ENCODE measurements at places on chromosomes 2 and 18. TPM values are rescaled to one million over a fixed set of nuclear protein-coding genes. Genes with fewer than 3 reads are reported as not detected.

ANKRD23 gene
- total RNA-seq, result 7.2 TPM

ASAP2 gene
- 21.0 TPM for total RNA-seq

GRCh38 chr2:6724605-6725140 is 141.0 kb downstream of the CMPK2 start:
- H3K4me3 ChIP-seq, result no peak overlapping the region
- no peaks in the 10 kb centered on the region for H3K4me1 ChIP-seq
- no peaks in the 10 kb centered on the region for H3K36me3 ChIP-seq
- no peak overlapping the region for H3K27ac ChIP-seq
- no peaks in the 10 kb centered on the region for H3K27me3 ChIP-seq

- H3K36me3 ChIP-seq, result no peaks in the 10 kb centered on the region
- no peak overlapping the region for H3K4me3 ChIP-seq
- no peaks in the 10 kb centered on the region for H3K27me3 ChIP-seq
- H3K4me1 ChIP-seq, result no peaks in the 10 kb centered on the region
Measured at GRCh38 chr2:15539999-15540398, 21.1 kb downstream of the NBAS start.

DNA sequence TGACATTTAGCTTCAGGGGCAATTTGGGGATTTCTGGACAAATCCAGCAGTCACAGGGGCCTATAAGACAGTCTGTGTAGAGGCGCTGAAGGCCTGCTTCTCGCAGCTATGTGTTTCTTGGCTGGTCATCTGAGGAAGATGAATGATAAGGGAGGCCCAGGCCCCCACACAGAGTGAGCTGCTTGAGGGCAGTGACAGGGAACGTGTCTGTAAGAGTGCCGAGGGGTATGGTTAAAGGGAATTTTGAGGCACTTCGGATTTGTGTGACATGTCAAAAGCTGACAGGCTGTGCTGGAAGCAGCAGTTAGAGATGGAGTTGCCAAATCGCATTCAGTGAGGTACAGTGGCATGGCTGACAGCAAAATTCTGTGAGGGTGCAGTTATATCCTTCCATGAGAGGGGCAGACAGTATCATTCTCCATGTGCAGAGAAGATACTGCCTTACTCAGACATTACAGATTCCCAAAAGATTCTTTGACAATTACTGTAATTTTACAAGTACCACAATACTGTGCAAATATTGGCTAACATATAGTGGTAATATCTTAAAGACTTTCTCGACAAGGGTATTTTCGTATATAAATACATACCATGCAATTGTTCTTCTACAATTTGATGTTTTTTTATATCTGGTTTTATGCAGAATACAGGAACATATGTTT is 74.0 kb downstream of the CERS6 start:
- H3K4me1 ChIP-seq, result no peaks in the 10 kb centered on the region
- peak overlapping the region; percentile 15 for H3K27ac ChIP-seq
- H3K4me3 ChIP-seq, result no peak overlapping the region
- no peak for DNase-seq

DNA sequence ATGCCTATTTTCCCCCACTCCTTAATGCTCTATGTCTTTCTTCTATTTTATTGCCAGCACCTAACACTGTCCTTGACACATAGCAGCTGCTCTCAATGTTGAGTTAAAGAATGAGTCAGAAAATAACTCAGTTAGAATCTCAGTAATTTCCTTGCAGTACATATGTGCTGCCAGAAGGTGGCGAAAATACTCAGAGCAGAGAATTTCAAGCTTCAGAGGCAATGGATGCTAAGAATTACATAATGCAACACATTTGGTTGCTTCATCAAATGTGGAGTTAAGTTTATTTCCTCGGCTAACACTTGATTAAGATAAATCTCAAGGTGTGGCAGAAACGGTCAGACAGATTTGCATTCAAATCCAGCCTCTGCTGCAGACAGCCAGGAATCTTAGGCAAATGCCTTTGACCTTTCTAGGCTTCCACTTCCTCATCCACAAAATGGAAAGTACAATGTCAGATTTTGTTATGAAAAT is 105.6 kb downstream of the VSNL1 start:
- no peaks in the 10 kb centered on the region for H3K4me1 ChIP-seq
- no peaks in the 10 kb centered on the region for H3K27me3 ChIP-seq
- no peak overlapping the region for H3K4me3 ChIP-seq
- DNase-seq, result peak; percentile 35
- H3K27ac ChIP-seq, result no peak overlapping the region
- H3K36me3 ChIP-seq, result no peaks in the 10 kb centered on the region

- H3K27me3 ChIP-seq, result no peaks in the 10 kb centered on the region
Measured at GRCh38 chr18:58456625-58457024, 172.3 kb downstream of the ALPK2 start.

DNA sequence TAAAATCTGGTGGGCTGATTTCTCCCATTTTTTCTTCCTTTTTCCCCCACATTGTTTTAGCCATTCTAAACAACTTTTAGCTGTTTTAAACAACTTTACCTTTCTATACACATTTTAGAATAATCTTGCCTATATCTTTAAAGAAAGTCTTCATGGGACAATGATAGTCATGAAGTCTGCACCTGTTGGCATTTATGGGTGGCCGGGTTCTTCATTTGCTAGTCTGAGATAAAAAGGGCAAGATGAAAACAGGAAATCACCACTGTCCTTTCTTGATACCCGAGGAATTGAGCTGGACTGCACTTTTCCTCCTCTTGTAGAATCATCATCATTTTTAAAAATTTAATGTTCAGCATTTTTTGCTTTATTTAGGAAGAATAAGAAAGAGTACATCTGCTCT is 104.5 kb downstream of the ATP9B start:
- H3K4me1 ChIP-seq, result no peaks in the 10 kb centered on the region
- no peaks in the 10 kb centered on the region for H3K36me3 ChIP-seq
- no peak overlapping the region for H3K4me3 ChIP-seq

DNA sequence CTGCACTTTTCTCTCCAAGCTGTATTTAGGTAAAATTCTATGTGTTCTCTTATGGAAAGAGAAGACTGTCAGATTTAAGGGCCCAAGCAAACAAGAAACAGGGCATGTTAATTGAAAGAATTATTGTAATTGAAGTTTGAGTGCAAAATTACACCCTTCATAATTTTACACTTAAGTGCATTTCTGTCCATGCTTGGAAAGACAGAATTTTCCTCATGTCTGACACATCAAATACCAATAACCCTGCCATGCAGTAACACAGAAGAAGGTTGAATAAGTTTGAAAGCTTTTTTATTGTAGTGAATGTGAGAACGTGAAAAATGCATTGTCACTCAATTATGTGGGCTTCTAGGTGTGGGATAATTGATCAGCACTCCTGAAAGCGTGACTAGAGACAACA is 52.9 kb upstream of the PARD3B start:
- H3K27me3 ChIP-seq, result no peaks in the 10 kb centered on the region
- H3K4me1 ChIP-seq, result no peaks in the 10 kb centered on the region
- H3K36me3 ChIP-seq, result no peaks in the 10 kb centered on the region
- H3K27ac ChIP-seq, result no peak overlapping the region

GRCh38 chr2:47267711-47268086 is 112.6 kb upstream of the STPG4 start:
- no peak overlapping the region for H3K4me3 ChIP-seq
- DNase-seq, result no peak
- no peaks in the 10 kb centered on the region for H3K27me3 ChIP-seq
- H3K27ac ChIP-seq, result no peak overlapping the region

DNA sequence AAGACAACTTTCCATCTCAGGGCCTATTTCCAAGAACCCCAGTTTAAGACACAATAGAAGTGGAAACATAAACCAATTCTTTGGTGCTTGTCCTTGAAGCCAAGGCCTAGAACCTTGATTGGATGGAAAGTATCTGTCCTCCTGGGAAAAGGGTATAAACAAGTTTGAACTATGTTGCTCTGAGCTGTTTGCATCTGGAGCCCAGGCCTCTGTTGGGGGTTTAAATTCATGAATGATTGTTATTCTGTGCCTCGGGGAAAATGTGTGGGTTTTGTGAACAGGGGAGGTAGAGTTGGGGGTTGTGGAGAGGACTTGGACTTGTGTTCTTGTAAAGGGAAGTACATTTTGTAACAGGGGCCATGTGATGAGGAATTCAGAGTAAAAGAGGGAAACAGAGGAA is 406.1 kb downstream of the SLC4A3 start:
- no peaks in the 10 kb centered on the region for H3K36me3 ChIP-seq
- no peaks in the 10 kb centered on the region for H3K4me1 ChIP-seq
- H3K27ac ChIP-seq, result peak overlapping the region; percentile 78
- H3K4me3 ChIP-seq, result no peak overlapping the region

DNA sequence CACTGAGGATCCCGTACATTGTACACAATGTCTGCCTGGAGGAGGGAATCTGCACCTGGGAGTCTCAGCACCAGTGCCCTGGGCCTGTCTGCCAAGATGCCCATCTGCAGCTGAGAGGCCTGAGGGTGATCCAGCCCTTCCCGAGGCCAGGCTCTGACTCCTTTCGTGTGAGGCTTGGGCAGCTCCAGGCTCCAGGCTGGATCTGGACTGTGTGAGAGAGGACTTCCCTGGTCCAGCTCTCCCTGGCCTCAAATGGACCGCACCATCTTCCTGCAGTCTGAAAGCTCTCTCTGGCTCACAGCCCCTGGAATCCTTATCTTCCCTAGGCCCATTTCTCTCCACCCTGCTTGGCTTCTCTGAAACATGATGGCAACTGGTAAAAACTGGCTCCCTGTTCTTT is 324.6 kb downstream of the DYSF start:
- no peak for DNase-seq
- H3K4me1 ChIP-seq, result no peaks in the 10 kb centered on the region
- H3K27ac ChIP-seq, result no peak overlapping the region
- H3K4me3 ChIP-seq, result no peak overlapping the region

- H3K27me3 ChIP-seq, result no peaks in the 10 kb centered on the region
- H3K27ac ChIP-seq, result peak overlapping the region; percentile 87
- no peaks in the 10 kb centered on the region for H3K4me1 ChIP-seq
- DNase-seq, result no peak
Measured at GRCh38 chr2:175004730-175004979, 526 bp downstream of the CHN1 start.

DNA sequence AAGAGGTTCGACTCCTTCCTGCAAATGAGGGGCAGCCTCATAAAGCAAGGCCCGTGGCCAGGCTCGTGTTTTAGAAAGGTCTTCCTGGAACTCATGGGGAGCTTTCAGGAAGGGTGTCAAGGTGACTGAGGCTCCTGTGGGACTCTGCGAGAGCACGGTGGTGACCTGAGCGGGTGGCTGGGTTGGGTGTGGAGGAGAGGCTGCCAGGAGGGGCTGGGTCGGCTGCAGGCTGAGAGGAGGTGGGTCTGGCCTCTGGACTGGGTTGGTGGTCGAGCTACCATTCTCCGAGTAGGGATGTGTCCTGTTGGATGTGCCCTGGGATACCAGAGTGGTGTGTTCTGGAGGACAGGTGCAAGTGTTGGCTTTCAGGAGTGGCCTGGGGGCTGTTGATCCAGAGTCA is 86.4 kb downstream of the DGKD start:
- no peak overlapping the region for H3K4me3 ChIP-seq
- DNase-seq, result no peak
- no peaks in the 10 kb centered on the region for H3K4me1 ChIP-seq
- H3K27me3 ChIP-seq, result no peaks in the 10 kb centered on the region
- peaks cover 1% of the 10 kb centered on the region for H3K36me3 ChIP-seq

Measured in breast epithelium (tissue), 4 donors.